ENCODE measurements at places on chromosomes 5 and 9.
A peak's percentile ranks its signal among the peaks of the same experiment; 100 is the strongest.

DNA sequence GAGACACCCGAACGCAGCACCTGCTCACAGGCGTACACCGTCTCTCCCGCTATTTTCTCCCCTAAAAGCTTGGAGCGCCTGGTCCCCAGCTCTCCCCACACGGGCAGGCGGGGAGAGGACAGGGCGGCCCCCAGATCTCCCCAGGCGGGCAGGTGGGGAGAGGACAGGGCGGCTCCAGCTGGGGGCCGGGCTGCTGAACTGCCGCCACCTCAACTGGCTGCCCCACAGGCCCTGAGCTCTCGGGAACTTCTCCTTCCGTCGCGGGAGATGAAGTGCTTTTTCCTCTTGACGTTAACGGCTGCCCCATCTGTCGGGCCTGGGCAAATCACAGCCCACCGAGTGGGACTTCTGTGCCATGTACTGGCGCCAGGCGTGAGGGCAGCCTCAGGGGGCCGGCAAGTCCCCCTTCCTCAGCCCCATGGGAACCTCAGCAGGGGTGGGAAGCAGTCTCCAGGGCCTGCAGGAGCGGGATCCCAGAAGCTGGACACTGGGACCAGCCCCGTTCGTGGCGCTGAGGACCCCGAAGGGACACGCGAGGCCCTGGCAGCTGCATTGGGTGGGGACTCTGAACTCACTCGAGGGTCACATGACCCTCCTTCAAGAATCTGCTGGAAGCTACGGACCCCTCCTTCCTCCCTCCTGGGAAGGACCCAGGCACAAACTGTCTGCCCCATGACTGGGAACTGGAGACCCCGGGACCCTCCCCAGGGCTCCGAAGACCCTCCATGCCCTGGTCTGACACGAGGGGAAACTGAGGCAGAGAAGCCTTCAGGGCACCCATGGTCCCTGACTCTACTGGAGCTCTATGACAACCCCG, 5.7 kb upstream of the EGFL7 start:
- no peak for DNase-seq

GRCh38 chr9:132908635-132909034, 29.9 kb downstream of the SPACA9 start:
- DNase-seq, result peak; percentile 8

DNA sequence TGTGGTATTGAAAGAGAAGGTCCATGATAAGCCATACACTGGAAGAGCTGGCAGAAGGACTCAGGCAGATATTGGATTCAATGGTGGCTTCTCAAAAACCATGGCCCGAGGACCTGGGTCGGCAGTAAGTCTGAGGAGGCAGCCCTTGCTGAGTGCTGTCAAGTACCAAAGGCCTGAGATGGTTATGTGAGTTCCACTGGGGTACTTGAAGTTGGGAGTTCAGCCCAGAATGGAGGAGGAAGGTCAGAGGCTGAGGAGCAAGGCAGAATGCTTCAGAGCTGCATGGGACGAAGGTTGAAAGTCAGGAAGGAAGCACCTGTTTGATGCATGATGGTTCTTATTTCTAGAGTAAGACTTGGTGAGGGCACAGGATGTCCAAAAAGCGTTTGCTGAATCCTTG, 194.9 kb downstream of the DIRAS2 start:
- DNase-seq, result no peak

DNA sequence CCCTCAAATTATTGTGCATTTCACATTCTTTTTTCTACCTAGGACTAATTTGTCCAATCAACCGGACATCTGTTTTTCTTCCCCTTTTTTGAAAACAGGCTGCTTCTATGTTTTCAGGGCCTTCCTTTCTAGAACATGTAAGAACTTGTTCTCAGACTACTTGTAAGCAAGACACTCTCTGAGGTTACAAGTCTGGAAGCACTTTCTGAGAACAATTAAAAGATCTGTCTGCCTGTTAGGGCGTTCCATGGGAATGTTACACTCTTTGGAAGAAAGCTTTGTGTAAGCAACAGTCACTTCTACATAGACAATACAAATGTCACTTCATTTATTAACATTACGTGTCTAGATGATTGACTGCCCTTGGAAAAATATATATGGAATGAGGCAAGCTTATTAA, 50.9 kb upstream of the HSPB3 start:
- DNase-seq, result no peak

DNA sequence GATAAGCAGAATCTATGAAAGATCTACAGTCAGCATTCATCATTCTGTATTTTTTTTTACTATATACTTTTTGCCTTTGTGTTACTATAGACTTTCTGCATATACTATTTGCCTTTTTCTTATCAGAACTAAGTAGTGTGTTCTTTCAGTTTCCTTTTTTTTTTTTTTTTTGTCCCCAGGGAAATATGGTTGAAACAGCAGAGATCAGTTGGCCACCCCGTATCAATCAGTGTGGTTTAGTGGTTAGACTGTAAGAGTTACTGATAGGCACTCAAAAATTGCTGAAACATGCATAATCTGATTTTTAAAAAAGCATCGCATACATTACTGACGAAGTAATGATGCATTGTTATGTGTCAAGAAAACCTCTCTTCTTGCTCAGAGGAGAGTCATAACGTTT, 990.8 kb upstream of the EDIL3 start:
- DNase-seq, result no peak

DNA sequence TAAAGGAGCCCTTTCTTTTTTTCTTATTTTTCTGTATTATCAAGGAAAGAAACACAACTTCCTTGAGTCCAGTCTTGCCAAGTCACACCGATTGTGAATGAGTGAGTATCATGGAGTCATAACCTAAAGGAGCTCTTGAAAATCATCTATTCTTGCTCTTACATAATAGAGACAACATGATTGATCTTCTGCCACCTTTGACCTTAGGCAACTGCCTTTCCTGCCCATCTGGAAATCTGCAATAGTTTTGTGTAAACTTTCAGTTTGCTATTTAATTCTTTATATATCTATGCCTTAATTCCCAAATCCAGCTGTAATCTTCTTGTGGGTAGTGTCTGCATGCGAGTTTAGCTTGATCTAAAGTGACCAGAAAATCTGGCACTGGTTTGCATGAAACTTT, 149.9 kb upstream of the FST start:
- DNase-seq, result no peak

DNA sequence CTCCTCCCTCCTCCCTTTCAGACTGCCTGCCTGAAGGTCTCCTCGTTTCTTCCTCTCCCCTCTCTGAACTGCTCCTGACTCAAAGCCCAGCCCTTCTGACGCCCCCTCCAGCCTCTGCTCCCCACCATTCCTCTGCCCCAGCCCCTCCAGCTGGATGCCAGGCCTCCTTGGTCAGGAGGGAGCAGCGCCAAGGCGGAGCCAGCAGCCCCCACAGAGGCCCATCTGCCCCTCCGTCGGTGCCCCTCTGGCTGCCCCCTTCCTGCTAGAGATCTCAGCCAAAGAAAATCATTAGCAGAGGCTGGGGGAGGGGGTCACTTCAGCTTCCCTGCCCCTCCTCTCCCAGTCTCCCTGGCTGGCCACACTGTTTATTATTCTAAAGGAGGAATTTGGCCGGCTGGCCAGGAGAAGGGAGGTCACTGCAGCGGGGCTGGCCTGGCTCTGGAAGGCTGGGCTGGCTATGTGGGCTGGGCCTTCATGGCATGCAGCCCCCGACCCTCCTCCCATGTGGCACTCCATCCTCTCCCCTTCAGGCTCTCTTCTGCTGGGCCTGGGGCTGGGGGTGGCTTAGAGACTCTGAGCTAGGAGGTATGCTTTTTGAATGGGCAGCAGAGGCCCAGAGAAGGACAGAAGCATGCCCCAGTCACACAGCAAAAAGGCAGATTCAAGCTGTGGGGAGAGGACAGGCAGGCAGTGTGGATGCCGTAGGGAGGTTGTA, 16.9 kb downstream of the PDGFRB start:
- DNase-seq, result no peak

- no peak for DNase-seq
Observed at GRCh38 chr9:124776618-124776953, 347 bp upstream of the OLFML2A start.

DNA sequence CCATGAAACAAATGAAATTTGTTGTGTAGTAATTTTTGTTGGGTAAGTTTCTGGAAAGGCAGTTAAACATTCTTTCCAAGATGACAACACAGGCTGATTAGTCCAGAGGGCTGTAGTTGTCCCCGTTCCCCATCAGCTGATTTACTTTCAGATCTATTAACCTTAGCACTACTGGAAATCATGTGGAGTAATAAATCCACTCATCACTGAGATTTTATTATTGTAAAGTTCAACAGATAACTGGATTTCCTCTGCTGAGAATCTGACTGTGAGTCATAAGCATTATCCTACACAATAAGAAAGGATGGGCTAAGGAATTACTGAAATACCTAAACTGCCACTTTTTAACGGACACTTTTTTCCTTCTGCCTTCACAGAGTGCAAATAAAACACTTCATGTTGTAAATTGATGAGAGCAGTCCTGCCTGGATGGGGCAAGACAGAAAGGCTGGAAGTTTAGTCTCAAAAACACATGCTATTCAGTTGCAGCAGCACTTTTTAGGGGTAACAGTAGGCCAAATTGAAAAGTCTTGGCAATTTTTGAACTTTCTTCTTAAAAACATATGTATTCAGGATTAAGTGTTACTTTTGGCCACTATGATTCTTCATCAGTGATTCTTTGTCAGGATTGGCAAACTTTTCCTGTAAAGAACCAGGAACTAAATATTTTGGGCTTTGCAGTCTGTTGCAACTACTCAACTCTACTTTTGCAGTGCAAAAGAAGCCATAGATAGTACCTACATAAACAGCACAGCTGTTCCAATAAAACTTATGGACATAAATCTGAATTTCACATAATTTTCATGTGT, 7.0 kb downstream of the STOM start:
- no peak for DNase-seq

GRCh38 chr5:68406767-68407241, 191.2 kb downstream of the PIK3R1 start:
- DNase-seq, result no peak

DNA sequence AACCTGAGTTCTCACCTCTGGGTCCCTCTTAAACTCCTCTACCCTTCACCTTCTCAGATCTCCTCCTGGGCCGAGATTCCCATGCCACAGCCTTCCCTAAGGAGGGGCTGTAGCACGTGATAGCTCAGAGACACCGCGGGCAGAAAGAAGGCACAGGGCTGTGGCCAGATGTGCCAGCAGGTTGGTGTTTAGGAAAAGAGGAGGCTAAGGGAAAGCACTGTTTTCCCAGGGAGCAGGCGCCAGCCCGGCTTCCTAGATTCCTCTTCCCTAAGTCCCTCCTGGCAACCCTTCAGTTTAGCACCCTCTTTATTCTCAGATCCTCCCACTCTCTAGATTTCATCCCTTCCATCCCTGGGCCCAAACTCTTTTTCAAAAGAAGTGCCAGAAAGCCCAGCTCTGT, 59.4 kb upstream of the CCNG1 start:
- DNase-seq, result no peak

All from T follicular helper cell (primary cell).